ENCODE measurements at places on chromosomes 6 and 20. TPM values are rescaled to one million over a fixed set of nuclear protein-coding genes. Genes with fewer than 3 reads are reported as not detected.

- no peaks in the 10 kb centered on the region for H3K27me3 ChIP-seq
- no peaks in the 10 kb centered on the region for H3K36me3 ChIP-seq
- H3K4me3 ChIP-seq, result no peak overlapping the region
- no peak overlapping the region for H3K27ac ChIP-seq
Measured at GRCh38 chr6:89387516-89388201, 24.4 kb downstream of the RRAGD start.

GRCh38 chr6:69438113-69438512 is 358.7 kb downstream of the LMBRD1 start:
- no peaks in the 10 kb centered on the region for H3K27me3 ChIP-seq
- H3K27ac ChIP-seq, result no peak overlapping the region
- H3K4me1 ChIP-seq, result no peaks in the 10 kb centered on the region
- H3K4me3 ChIP-seq, result no peak overlapping the region
- DNase-seq, result no peak

Gene HLA-DMA
- total RNA-seq, result 5.7 TPM

- H3K4me3 ChIP-seq, result no peak overlapping the region
- no peaks in the 10 kb centered on the region for H3K27me3 ChIP-seq
- H3K27ac ChIP-seq, result no peak overlapping the region
- peaks cover 36% of the 10 kb centered on the region for H3K4me1 ChIP-seq
- DNase-seq, result no peak
Measured at GRCh38 chr20:51467956-51468626, 74.4 kb downstream of the NFATC2 start.

All from esophagus squamous epithelium (tissue), 5 donors.